ENCODE measurements at places on chromosomes 6 and 20.

DNA sequence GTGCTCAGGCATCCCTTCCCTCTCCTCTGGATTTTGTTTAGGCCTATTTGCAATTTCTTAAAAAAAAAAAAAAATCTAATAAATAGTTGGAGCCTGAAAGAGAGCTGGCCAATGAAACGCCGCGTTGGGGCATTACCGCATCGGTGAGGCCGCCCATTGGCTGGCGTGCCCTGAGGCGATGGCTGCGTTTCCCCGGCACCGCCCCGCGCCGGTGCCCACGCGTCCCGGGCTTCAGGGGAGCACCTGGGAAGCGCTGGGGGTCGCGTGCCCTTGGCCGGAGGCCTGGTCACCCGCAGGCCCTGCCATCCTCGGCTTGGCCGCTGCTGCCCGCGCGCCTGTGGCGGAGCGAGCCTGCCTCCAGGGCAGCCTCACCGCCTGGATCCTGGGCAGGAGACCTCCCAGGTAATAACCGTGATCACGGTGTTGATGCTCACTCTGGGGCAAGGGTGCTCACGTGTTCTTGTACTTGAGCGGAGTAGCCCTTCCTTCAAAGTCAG lies 155.4 kb downstream of the NRN1 start:
- peak; percentile 39 for DNase-seq

GRCh38 chr20:36676701-36677421 lies 30.9 kb upstream of the SLA2 start:
- no peak for DNase-seq

GRCh38 chr6:116412270-116412669 lies 41.5 kb downstream of the DSE start:
- DNase-seq = no peak

DNA sequence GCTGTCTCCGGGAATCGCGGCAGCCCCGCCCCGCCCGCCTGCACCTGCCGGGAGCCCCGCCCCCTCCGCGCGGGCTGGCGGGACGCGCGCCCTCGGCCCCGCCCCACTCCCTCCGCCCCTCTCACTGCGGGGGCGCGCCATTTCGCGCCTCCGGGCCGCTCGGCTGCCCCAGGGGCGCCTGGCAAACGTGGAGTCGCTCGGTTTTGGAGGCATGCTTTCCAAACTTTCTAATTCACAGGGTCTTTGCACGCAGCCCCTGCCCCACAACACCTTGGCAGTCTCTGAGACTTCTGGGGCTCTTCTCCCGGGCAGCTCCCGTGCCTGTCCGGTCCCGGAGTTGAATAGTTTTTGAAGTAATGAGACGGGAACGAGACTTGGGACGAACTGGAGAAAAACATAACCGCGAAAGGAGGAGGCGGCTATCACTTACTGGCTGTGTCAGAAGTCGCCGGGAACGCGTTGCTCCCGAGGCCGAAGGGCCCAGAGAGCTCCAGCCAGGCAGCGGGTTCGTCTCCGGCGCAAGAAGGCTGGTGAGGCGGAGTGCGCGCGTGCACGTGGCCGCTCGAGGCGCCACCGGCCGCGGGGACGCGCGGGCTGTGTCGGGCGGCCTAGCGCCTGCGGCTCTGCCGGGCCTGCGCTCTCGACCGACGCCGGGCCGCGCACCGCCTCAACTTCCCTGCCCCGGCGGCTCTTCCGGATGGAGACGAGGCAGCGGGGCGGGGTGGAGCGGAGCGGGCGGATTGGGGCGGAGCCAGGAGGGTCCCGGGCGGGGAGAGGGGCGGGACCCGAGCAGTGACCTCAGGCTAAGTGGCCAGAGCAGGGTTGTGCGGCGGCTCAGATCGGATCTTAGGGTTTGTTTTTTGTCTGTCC lies at the start of gene MCM9:
TSS of gene MCM9 (minus strand) at position 699 of the 870 bp plus-strand sequence. CDS start 3,436 bp downstream, outside the sequence.
- peak; percentile 80 for DNase-seq

DNA sequence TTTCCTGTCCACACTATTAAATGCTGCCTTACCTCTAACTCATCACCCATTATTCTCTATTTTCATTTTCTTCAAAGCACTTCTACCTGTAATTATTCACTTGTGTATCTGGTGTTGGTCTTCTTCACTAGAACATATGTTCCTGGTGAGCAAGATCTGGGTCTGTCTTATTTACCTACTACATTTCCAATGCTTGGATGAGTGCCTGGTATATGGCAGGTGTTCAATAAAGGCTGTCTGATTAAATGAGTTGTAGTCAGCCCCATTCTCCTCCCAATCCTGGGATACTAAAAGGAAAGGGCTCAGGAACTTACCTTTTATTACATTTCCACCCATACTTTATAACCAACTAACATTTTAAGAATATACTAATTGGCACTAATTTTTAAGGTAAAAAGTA lies 61.0 kb downstream of the CEP162 start:
- DNase-seq = no peak

- no peak for DNase-seq
These were observed 159.3 kb upstream of the JARID2 start for GRCh38 chr6:15086348-15087158.

- no peak for DNase-seq
These were observed 196.6 kb downstream of the PHACTR1 start for GRCh38 chr6:12913201-12913600.

DNA sequence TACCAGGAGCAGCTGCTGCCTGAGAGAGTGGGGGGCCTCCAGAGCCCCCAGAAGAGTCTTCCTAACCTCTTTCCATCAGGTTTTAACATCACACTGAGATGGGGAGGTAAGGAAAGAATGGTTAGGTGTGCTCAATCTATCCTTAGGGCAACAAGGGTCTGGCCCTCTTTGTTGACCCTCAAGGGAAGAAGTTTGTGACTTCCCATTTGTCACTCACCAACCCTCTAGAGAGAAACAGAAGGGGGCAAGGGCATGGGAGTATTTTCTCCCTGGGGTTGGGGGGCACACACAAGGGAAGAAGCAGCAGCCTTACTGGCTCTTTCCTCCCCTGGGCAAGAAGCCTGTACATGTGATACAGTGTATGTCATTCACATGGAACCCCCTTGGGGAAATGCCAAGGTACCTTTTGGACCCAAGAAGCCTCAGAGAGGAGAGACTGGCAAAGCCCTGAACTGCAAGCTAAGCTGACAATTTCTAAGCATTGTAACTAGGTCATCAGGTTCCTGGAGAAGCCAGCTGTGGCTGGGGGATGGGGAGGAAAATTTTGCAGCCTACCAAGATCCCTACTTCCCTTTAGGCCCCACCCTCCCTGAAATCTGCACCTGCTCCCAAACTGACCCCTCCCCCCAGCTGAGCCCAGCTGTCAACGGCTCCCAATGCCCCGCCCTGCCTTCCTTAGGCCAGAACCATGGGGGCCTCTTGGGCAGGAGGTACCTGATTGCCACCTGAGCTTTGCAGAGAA lies 14.5 kb downstream of the BCL2L1 start:
- no peak for DNase-seq

All from T-helper 2 cell (primary cell).